T-cell (primary cell): ENCODE measurements at places on chromosomes 13 and 19. TPM values are rescaled to one million over a fixed set of nuclear protein-coding genes. Genes with fewer than 3 reads are reported as not detected.

Gene TMEM190
- total RNA-seq: not detected

Gene EDDM13
- total RNA-seq: not detected

Gene TPTE2
- total RNA-seq: not detected

Gene TEKTIP1
- 7.7 TPM for total RNA-seq

Gene PRR36
- total RNA-seq: 0.28 TPM

DNA sequence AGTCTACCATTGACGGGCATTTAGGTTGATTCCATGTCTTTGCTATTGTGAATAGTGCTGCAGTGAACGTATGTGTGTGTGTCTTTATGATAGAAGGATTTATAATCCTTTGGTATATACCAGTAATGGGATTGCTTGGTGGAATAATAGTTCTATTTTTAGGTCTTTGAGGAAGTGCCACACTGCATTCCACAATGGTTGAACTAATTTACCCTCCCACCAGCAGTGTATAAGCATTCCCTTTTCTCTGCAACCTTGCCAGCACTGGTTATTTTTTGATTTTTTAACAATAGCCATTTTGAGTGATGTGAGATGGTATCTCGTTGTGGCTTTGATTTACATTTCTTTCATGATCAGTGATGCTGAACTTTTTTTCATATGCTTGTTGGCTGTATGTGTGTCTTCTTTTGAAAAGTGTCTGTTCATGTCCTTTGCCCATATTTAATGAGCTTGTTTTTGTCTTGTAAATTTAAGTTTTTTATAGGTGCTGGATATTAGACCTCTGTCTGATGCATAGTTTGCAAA, 37.5 kb downstream of the RFC3 start:
- DNase-seq: no peak

- DNase-seq: no peak
Observed at GRCh38 chr13:50914848-50915247, 5.3 kb downstream of the RNASEH2B start.

- DNase-seq: no peak
Observed at GRCh38 chr19:45162608-45163143, 1.9 kb upstream of the NKPD1 start.

- DNase-seq: no peak
Observed at GRCh38 chr13:95833719-95834118, 156.8 kb downstream of the DNAJC3 start.

DNA sequence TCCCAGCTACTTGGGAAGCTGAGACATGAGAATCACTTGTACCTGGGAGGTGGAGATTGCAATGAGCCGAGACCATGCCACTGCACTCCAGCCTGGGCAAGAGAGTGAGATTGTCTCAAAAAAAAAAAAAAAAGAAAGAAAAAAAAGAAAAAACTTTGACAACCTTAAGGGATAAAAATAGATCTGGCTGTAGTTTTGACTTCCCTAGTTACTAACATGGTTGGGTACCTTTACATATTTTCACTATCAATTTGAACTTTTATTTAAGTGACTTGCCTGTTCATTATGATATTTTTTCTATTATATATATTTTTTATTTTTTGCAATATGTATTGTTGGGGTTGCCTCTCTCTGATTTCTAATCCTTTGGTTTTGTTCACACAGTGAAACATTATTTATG, 8.4 kb upstream of the ZNF235 start:
- DNase-seq: no peak

- DNase-seq: no peak
Observed at GRCh38 chr19:47020132-47020805, 632 bp downstream of the NPAS1 start.

- no peak for DNase-seq
Observed at GRCh38 chr19:54875506-54875905, 1.5 kb downstream of the FCAR start.

GRCh38 chr13:39062004-39062403, 23.7 kb downstream of the NHLRC3 start:
- no peak for DNase-seq

DNA sequence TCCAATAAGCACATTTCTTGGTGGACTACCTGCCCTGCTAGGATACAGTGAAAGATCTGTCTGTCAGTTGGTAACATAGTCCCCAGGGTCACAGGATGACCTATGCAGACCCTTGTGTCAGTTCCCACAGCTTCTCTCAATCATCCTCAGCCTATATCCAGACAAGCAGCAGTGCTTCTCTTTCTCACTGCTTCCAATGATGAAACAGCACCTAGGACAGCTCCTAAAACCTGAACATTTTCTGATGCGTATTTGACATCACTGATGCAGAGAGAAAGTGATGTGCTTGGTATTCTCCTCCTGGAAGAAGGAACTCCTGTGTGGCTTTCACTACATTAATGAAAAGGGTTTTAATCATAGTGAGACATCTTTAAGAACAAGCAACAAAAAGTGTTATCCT, 43.7 kb downstream of the ZNF557 start:
- DNase-seq: no peak

DNA sequence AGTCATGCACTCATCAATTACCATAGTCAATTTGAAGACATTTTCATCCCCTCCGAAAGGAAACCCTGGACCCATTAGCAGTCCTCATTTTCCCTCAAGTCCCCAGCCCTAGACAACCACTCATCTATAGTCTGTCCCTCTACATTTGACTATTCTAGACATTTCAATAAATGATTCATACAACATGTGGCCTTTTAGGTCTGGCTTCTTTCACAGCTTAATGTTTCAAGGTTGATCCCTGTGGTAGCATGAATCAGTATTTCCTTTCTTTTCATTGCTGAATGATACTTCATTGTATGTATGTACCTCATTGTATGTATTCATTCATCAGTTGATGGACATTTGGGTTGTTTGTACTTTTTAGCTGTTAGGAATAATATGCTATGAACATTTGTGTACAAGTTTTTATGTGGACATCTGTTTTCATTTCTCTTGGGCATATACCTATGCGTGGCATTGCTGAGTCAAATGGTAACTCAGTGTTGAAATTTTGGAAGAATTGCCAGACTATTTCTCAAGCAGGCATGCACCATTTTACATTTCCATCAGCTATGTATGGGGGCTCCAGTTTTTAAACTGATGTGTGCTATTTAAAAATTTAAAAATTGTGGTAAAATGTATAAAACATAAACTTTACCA, 18.4 kb downstream of the SPATA13 start:
- DNase-seq: no peak

DNA sequence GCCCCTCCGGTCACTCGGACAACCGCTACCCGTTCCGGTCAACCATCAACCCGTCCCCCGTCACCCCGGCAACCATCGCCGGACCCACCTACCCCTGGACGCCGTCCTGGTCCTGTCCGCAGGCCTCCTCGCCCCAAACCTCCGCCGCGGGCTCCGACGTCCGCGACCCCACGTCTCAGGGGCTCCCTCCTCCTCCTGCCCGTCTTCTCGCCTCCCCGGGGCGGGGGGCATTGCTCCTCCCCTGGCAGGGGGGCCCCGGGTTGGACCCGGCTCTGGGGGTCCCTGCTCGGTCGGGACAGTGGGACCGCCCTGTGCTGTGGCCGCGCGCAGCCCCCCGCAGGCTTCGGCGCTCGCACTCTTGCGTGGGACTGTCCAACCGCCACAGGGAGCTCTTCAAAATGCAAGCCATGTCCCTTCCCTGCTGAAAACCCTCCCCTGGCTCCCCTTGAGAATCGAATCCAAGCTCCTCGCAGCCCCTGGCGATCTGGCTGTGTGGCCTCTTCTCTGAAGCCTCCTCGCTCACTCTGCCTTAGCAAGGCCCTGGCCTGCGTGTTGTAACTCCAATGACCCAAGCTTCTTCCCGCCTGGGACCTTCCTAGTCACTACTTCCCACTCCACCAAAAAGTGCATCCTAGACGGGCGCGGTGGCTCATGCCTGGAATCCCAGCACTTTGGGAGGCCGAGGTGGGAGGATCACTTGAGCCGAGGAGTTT, 8.4 kb downstream of the EPHX3 start:
- DNase-seq: no peak
